RWPE2 (cell line): ENCODE measurements at places on chromosomes 6 and 20.

DNA sequence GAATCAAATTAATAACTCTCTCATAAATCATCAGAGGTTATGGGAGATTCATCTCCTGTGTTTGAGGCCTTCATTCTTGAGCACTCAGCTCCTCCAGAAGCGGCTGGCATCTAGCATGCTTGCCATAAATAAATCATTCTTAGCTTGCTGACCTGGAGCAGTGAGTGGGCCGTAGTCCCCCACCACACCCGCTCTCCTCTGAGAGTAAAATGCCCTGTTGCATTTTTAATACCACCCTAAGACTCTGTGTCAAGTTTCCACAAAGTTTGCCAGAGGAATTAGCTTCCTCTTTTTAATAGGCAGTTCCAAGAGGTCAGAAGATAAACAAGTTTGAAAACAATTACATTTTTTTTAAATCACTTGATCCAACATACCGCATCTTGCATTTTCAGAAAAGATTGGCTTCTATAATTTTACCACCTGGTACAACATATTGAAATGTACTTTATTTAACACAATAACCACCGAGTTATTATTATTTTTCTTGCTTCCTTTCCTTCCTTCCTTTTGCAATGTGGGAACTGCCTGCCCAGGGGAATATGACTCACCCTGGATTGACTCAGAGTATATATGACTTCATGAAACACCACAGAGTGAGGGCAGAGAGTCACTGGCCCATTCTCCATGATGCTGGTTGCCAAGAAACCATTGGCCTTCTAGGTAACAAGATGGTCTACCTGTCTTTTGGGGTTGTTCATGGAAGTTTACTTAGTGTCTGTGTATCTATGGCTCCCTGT is 29.4 kb upstream of the CLIC5 start:
- no peak overlapping the region for H3K4me3 ChIP-seq
- no peaks in the 10 kb centered on the region for H3K36me3 ChIP-seq

GRCh38 chr20:21522481-21523280 is 8.8 kb upstream of the NKX2-2 start:
- H3K4me3 ChIP-seq: no peak overlapping the region
- no peaks in the 10 kb centered on the region for H3K4me1 ChIP-seq
- DNase-seq: no peak
- no peak overlapping the region for H3K27ac ChIP-seq
- peaks cover 96% of the 10 kb centered on the region for H3K27me3 ChIP-seq

DNA sequence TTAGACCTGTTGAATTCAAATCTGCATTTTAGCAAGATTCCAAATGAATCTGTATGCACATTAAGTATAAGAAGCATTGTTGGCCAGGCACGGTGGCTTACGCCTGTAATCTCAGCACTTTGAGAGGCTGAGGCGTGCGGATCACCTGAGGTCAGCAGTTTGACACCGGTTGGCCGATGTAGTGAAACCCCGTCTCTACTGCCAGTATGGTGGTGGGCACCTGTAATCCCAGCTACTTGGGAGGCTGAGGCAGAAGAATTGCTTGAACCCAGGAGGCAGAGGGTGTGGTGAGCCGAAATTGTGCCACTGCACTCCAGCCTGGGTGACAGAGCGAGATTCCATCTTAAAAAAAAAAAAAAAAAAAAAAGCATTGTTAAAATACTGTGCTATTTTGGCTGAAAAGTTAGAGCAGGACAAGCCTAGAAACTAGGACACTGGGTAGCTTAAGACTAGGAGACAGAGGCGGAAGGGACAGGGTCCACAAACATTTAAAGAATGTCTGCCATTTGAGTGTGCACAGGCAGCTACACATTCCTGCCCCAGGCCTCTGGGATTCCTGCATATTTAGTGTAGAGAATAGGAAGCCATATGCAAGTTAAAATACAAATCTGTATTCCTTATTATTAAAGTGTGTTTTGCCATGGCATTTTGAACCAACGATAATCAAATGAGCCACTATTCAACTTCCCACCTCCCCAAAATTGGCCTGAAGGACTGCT is 45.1 kb upstream of the EEF1A1 start:
- no peak for DNase-seq
- no peak overlapping the region for H3K27ac ChIP-seq
- H3K27me3 ChIP-seq: no peaks in the 10 kb centered on the region
- no peak overlapping the region for H3K4me3 ChIP-seq
- H3K4me1 ChIP-seq: no peaks in the 10 kb centered on the region

GRCh38 chr6:30331981-30332380 is 5.3 kb downstream of the TRIM39 start:
- H3K4me1 ChIP-seq: no peaks in the 10 kb centered on the region
- peaks cover 67% of the 10 kb centered on the region for H3K36me3 ChIP-seq
- no peak overlapping the region for H3K27ac ChIP-seq
- H3K27me3 ChIP-seq: no peaks in the 10 kb centered on the region
- no peak for DNase-seq
- H3K4me3 ChIP-seq: no peak overlapping the region

GRCh38 chr20:598133-598850 is 11.8 kb downstream of the TCF15 start:
- no peaks in the 10 kb centered on the region for H3K36me3 ChIP-seq
- no peaks in the 10 kb centered on the region for H3K27me3 ChIP-seq
- no peaks in the 10 kb centered on the region for H3K4me1 ChIP-seq
